ENCODE measurements at places on chromosomes 12 and 14.
A peak's percentile ranks its signal among the peaks of the same experiment; 100 is the strongest.

DNA sequence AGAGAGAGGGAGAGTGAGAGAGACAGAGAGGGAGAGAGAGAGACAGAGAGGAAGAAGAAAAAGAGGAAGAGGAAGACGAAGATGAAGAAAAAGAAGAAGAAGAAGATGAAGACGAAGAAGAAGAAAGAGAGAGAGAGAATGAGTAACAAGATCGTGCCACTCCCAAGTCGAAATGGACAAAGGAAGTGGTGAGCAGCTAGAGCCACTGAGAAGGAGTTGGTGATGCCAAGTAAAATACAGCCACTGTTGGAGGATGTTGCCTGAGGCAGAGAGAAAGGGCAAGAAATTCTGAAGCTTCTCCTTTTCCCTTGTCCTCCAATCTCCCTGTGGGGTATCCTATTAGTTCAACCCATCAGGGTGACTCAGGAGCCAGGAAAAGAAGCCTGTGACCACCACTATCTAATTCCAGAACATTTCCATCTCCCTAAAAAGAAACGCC, 12.5 kb upstream of the ANAPC5 start:
- DNase-seq = no peak

DNA sequence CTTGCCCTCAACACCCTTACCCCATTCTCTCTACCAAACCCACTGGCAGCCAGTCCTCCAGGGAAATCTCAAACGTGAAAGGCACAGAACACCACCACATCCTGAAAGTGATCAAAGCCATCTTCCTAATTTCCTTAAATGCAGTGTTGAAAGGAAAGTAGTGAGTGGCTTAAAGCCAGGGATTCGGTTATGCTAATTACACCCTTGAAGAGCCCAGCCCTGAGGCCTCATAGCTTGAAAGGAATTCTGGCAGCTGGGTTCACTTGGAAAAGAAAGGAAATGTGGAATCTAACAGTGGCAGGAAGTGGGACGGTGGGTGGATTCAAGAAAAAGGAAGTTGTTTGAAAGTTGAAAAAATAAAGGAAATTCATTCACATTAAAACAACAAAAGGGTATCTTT, 73.0 kb upstream of the FICD start:
- no peak for DNase-seq

DNA sequence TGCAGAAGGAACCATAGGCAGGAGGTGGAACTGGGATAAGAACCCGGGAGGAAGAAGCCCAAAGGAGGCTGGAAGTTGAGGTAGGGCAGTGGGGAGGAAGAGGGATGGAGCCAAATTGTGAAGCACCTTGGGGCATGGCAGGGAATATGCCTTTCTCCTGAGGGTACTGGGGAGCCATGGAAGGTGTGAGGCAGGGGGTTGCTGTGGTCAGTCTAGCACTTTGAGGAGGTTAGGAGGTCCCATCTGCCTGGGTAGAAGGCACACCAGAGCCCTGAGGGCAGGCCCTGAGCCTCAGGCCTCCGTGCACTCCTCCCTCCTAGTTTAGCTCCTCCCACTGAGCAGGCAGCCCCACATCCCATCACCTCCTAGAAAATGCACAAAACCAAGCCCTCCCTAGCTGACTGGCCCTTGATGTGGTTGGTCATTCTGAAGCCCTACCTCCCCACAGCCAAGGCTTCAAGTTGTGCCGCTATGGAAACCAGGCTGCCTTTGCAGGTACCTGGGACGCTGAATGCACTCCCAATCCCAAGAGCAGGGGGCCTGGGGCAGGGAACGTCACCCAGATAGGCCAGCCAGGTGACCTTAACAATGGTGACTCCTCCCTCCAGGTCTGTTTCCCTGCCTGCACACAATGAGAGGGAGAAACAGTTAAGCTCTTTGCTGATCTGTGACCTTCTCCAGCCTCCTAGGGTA, 15.1 kb downstream of the PHETA1 start:
- no peak for DNase-seq

- DNase-seq = no peak
Observed at GRCh38 chr14:95156161-95157047, 925 bp downstream of the DICER1 start.

GRCh38 chr14:88452231-88452630, 66.8 kb downstream of the SPATA7 start:
- no peak for DNase-seq

DNA sequence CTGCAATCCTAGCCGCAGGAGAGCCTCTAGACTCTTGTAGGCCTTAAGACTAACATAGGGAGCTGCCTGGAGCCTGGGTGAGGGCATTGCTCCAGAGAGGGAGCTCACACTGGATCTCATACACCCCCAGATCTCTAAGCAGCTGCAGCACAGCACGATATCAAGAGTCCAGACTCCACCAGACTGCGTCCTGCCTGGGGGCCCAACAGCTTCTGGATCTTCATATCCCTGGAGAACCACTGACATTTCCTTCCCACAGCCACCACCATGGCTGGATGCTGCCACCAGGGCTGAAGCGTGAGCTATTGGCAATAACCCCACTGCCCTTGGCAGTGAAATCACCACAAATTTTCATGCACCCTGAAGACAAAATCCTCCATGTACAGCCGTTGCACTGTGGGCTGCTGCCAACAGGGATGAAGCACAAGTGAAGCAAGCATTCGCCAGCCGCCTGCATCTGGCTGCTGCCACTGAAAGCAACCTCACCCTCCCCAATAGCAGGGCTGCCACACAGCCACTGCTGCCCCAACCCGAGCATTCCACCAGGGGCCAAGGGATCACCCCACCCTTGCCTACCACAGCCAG, 28.2 kb downstream of the CACNA2D4 start:
- no peak for DNase-seq

DNA sequence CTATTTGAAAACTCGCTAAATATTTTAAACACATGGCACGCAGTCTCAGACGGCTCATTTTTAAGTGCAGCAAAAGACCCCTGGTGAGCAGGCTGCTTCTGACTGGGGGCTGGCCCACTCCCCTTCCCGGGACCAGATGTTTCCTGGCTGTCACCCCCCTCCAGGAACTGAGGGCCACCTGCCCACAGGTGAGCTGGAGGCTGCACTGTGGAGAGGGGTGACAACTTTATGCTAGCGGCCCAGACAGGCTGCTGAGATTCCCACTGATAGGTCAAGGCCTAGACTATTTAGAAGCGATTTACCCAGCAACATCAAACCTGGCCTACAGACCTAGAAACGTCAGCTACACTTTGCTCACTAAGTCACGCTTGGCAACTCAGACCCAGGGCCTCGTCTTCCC, 92.1 kb downstream of the BCL11B start:
- DNase-seq = no peak

- DNase-seq = peak; percentile 17
Observed at GRCh38 chr12:124510301-124510970, 57.0 kb downstream of the NCOR2 start.

- no peak for DNase-seq
Observed at GRCh38 chr14:79986251-79986650, 225.1 kb downstream of the DIO2 start.

DNA sequence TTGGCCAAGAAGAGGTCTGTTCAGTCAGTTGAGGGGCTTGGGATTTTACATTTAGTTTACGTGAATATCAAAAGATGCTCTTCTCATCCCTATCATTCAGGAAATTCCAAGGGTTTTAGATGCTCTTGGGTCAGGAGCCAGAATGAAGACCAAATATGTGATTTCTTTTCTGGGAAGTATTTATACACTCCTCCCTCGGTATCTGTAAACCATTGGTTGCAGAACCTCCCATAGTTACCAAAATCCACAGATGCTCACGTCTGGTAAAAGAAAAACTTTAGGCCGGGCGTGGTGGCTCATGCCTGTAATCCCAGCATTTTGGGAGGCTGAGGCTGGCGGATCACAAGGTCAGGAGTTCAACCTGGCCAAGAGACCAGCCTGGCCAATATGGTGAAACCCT, 75.9 kb downstream of the TNFAIP2 start:
- no peak for DNase-seq

DNA sequence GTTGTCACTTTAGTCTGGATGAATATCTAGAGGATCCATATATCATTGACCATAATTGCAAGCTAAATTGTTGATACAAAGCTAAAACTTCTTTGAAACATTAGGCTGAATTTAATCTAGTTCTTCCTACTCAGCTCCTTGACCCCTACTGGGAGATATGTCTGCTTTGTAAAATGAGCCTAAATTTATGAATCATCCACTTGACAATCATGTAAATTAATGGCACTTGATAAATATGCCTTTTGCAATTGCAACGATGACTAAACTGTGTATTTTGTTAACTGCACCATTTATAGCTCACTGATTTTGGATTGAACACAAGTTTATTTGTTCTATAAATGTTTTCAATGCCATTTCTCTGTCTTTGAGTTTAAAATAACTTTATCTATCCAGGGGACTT, 1616.5 kb upstream of the FLRT2 start:
- DNase-seq = no peak

GRCh38 chr14:91112194-91112593, 1.7 kb upstream of the DGLUCY start:
- no peak for DNase-seq

GRCh38 chr14:90677484-90678050, 138.7 kb downstream of the TTC7B start:
- no peak for DNase-seq

- no peak for DNase-seq
Observed at GRCh38 chr14:95037273-95037672, 120.1 kb downstream of the DICER1 start.

GRCh38 chr14:85538636-85539035, 8.7 kb downstream of the FLRT2 start:
- DNase-seq = no peak

DNA sequence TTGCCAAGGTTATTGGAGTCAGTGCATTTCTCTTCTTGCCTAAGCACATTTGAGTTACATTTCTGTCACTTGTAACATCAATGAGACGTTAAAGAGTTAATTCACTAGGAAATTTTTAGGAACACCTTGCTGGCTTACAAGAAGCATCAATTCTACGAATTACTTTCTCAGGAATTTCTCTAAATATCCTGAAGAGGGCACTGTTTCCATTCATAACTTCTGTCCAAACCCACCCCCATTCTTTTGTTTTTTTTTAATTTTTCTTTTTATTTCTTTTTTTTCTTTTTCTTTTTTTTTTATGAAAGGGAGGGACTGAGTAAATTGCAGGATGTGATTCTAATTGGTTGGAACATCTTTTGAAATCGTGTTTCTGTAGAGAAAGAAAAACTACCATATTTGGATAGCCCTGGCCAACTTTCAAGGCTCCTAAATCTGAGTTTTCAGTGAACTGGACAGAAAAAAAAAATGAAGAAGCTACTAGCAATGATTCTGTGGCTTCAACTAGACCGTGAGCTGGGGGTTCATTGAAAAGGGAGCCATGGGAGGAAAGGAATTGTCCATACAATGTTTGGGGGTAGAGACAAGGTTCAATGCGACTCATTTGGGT, 285.3 kb downstream of the DAD1 start:
- DNase-seq = no peak

DNA sequence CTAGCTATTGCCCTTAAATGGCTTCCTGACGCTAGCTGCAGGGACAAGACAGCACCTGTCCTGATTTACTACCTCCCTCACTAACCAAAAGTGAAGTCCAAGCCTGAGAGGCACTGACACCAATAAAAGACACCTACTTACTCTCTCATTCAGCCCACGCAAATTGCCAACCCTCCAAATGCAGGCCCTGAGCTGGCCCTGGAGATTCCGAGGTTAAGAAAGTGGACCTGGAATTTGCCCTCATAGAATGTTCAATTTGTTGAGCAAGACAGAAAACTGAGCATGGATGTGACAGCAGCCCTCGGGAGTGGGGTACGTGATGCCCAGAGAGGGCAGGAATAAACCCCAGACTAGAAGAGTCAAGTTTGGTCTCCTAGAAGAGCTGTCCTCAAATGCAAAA, 16.4 kb downstream of the SERPINA3 start:
- DNase-seq = no peak

DNA sequence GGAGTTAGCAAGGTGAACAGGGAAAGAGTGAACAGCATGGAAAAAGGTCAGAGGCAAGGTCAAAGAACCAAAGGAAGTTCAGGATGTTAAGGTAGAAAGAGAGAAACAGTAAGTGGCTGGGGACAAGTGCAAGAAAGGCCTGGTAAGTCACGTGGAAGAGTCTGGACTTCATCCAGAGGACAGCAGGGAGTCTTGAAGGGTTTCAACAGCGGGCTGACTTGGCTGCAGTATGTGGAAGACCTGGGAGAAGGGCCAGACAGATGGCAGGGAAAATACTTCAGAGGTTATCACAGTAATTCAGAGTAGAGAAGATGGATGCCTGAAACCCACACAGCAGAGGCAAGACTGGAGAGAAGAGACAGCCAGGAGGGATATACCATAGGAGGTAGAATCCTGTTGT, 34.0 kb downstream of the CIT start:
- peak; percentile 4 for DNase-seq

GRCh38 chr12:98754095-98754494, 109.0 kb downstream of the APAF1 start:
- peak; percentile 72 for DNase-seq

DNA sequence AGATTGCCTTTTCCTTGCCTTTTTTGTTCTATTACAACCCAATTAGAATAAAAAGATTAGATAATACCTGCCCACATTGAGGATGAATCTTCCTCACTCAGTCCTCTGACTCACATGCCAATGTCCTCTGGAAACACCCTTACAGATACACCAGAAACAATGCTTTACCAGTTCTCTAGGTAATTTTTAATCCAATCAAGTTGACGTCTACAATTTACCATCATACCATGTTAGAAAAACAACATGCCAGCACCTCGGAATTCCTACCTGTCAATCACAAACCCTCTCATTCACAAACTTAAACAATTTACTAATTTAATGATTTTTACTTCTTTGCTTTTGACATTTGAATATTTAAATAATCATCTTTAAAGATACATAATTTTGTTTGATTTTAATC, 953.8 kb downstream of the TRHDE start:
- no peak for DNase-seq

GRCh38 chr12:96091833-96092232, 56.4 kb upstream of the LTA4H start:
- no peak for DNase-seq

DNA sequence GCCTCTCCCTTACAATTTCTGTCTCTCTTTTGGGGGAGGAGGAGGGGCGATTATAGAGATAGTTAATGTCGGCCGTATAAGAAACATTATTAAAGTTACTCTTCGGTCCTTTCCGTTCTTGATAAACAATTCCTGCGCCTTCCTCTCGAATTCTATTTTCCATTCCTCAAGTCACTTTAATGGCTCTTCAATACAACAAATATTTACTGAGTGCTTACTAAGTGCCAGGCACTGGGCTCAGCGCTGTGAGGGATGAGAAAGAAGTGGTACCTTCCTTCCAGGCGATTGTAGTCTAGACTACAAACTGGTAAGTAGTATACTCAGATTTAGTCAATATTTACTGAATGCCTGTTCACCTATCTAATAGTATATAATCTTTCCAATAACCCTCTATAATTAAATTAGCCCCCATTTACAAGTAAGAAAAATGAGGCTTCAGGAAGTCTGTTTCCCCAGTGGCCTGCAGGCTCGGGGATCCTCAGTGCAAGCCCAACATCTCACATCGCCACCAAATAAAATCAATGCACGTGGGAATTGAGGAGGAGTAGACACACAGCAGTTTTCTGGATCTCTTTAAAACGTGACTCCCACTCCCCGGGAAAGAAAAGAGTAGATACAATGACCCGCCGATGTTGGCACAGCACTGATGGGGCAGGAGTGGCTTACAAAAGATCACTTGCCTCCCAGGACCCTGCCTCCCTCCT, 589 bp upstream of the ZNF219 start:
- DNase-seq = no peak

Data from hippocampal formation (tissue), 2 donors.